ENCODE measurements at places on chromosomes 3 and 15.

DNA sequence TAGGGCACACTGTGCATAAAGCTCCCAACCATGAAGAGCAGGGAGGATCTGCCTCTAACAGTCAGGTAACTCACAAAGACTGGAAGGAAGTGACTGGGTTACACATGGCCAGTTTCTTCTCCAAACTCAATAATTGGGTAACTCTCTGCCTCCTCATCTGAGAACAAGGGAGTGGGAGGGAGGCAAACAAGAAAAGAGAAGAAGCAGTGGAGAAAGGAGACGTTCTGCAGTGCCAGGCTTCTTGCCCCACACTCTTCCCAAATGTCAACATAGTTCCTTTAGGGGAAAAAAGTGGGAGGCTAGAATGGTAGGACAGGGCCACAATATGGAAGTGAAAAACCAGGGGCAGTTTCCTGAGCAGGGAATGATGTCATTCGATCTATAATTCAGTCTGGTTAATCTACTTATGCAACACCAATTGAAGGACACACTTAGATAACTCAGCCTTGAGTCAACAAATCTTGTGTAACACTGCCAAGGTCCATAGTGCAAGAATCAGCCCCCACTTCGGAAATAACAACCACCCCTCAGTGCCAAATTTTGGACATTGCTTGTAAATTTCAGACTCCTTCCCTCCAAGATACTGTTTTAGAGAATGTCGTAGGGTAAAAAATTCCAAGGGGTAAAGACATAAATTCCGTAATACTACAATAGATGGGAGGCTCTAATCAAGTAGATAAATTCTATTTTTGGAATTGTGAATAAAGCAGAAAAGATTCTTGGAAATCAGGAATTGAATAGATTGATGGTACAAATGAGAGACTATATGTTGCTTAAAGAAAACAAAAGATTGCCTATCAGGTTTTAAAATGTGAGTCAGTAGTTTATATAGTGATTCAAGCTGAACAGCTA, 143.0 kb downstream of the LPP start:
- DNase-seq = no peak

GRCh38 chr3:117471831-117472230, 762.3 kb downstream of the TUSC7 start:
- DNase-seq = no peak

DNA sequence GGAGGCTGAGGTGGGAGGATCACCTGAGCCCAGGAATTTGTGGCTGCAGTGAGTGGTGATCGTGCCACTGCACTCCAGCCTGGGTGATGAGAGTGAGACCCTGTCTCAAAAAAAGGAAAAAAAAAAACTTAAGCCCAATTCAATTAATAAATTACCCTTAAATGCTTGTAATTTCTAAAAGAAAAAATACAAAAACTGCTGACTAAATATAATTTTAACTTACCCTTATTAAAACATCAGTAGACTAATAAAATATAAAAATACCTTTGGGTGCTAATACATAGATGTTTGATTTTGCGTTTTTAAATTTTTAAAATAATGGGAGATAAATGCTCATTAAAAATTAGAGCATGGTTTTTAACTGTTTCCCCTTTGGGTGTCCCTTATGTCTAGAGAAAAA, 17.5 kb upstream of the SLC25A26 start:
- DNase-seq = no peak

DNA sequence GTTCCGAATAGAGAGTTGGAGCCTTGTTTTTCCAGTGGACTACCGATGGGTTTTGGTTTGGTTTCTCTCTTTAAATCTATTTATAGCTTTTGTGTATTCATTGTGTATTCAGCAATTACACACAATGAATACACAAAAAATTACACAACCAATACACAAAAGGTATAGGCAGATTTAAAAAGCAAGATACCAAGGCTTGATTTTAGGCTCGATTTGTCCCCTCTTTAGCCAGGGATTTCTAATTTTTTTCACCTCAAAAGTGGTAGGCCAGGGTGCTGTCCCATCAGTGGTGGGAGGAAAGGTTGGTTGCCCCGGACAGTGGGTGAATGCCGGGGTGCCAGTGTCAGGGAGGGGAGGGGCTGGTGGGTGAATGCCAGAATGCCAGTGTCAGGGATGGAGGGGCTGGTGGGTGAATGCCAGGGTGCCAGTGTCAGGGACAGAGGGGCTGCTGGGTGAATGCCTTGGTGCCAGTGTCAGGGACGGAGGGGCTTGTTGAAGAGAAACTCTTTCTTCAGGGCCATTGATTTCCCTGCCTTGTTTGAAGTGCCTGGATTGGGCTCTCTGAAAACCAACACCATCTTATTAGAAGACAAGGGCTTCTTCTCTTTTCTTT, 186.2 kb downstream of the GOLGA6L6 start:
- no peak for DNase-seq

DNA sequence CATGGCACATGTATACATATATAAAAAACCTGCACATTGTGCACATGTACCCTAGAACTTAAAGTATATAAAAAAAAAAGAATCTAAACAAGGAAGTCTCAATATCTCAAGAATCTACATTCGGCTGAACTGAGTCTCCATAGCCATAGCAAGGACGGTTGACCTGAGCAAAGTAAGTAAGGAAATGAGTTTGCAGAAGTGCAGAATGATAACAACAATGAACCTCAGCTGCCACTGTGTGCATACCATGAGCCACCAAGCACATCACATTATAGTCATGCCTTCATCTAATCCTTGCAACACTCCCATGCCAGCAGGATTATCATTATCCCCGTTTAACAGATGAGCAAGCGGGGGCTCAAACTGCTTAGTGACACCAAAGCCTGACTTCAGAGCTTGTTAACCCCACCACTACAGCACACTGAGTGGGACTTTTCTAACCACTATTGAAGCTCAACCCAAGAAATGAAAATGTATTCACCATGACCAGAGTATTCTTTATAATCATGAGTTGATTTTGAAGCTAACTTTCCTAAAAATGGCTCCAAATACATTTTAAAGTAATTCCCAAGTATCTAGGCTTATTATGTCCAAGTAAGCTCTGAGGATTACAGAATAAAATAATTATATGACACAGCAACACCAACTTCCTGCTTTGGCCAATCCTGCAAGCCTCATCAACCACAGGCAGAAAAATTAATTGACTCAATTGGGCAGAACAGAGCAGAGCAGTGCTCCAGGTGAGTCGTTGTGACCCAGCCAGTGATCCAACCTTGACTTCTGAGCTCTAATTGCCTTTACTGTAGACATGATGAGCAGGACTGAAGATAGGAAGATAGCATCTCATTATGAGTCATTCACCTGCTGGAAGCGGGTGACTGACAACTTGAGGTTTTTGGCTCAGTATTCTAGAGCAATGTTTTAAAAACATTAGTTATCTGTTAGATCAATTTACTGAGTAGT, 47.3 kb upstream of the IL12A start:
- DNase-seq = no peak

DNA sequence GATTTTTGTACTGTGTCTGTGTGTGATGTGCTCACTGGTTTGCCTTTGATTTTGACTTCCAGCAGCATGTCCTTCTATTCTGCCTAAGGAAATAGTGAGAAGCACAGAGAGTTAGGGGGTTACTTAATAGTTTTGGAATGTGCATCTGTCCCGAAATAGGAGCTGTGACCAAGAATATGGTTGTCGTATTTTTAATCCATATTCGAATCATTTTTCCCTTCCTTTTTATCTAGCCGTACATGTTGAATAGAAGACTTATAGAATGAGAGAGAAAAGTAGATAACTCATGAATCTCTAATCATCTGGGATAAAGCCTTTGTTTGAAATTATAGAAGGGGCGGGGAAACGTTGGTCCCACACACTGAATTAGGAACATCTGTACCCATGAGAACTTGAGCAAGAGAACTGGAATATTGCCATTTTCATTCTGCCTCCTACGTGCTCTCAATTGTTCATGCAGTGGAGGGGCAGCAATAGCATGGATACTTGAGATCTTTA, 23.6 kb downstream of the CRTC3 start:
- DNase-seq = no peak

- no peak for DNase-seq
These were observed 22.5 kb upstream of the HCN4 start for GRCh38 chr15:73391128-73391872.

GRCh38 chr15:68818066-68818768, 2.5 kb downstream of the ANP32A start:
- DNase-seq = peak; percentile 31

GRCh38 chr3:69239063-69239462, 116.7 kb upstream of the LMOD3 start:
- no peak for DNase-seq

GRCh38 chr15:88321271-88321670, 64.7 kb upstream of the NTRK3 start:
- no peak for DNase-seq

GRCh38 chr3:48492461-48493202, 11.3 kb downstream of the SHISA5 start:
- no peak for DNase-seq

- DNase-seq = no peak
These were observed 49.9 kb upstream of the XRN1 start for GRCh38 chr3:142497729-142498128.

- DNase-seq = no peak
These were observed 124.6 kb upstream of the GBE1 start for GRCh38 chr3:81886081-81886480.

DNA sequence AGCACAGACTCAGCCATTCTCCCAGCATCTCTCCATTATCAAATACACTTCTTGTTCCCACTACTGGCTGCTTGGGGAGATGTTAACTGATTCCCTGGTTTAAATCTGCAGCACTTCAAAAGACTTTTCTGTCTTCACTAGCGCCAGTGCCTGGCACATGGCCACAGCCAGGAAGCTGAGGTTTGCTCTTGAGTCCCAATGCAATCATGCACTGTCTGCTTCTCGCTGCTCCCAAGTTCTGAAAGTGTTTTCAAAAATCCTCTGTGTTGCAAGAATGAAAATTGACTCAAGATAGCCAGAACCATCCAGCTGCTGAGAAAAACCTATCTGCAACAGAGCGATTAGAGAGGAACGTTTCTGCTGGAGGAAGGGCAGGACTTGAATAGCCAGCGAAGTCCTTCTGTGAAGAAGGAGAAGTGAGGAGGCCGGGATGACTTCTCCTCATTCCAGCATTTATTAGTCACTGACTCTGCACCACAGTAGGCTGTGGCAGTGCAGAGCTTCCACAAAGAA, 358.4 kb upstream of the NR2F2 start:
- no peak for DNase-seq

DNA sequence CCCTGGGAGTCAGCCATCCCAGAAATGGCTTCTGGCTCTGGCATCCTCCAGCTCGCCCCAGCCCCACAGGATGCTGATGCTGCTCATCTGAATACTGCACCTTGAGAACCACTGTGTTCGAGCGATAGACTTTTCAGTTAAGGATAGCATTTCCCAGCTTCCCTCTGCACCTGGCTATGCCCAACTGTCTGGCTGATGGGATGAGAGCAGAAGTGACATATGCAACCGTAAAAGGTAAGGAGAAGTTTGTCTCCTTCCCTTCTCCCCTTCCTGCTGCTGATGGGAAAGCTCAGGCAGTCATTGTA, 9.7 kb upstream of the HHATL start:
- DNase-seq = no peak

DNA sequence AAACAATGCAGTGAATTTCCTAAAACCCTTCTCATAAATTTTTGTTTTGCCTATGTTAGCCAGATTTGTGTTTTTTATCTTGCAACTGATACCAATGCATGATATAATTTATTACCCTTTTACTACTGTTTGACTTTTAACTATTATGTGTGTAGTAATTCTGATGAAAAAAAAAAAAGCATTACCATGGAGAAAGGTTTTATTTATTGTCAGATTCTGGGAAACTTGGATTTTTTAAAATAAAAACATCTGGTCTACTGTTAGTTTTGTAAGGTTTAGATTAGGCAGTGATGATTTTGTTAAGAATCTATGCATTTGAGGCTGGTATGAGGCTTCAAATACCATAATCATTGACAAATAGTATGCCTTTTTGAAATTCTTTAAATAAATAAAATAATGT, 470.4 kb upstream of the ROBO1 start:
- DNase-seq = no peak

- no peak for DNase-seq
These were observed 282.6 kb upstream of the MCTP2 start for GRCh38 chr15:93948726-93949125.

GRCh38 chr3:177626045-177626444, 428.8 kb upstream of the TBL1XR1 start:
- DNase-seq = no peak

- no peak for DNase-seq
These were observed 189.7 kb upstream of the GBE1 start for GRCh38 chr3:81951106-81951505.

GRCh38 chr15:25936004-25936403, 72.9 kb upstream of the ATP10A start:
- no peak for DNase-seq

Data from NCI-H2227 treated with DMSO at 0.1 percent for 48 hours (cell line).